NB4 (cell line): ENCODE measurements at places on chromosomes 2 and 18.

GRCh38 chr2:122096761-122097160 is 341.3 kb downstream of the TSN start:
- DNase-seq = no peak

- DNase-seq = peak; percentile 73
These were observed 186.2 kb upstream of the GCFC2 start for GRCh38 chr2:75896779-75897366.

- DNase-seq = no peak
These were observed 78.9 kb upstream of the CCDC68 start for GRCh38 chr18:55038162-55038561.

- no peak for DNase-seq
These were observed 37.2 kb upstream of the SLC35G4 start for GRCh38 chr18:11572201-11572600.

GRCh38 chr2:88709181-88709631 is 17.7 kb downstream of the RPIA start:
- no peak for DNase-seq

DNA sequence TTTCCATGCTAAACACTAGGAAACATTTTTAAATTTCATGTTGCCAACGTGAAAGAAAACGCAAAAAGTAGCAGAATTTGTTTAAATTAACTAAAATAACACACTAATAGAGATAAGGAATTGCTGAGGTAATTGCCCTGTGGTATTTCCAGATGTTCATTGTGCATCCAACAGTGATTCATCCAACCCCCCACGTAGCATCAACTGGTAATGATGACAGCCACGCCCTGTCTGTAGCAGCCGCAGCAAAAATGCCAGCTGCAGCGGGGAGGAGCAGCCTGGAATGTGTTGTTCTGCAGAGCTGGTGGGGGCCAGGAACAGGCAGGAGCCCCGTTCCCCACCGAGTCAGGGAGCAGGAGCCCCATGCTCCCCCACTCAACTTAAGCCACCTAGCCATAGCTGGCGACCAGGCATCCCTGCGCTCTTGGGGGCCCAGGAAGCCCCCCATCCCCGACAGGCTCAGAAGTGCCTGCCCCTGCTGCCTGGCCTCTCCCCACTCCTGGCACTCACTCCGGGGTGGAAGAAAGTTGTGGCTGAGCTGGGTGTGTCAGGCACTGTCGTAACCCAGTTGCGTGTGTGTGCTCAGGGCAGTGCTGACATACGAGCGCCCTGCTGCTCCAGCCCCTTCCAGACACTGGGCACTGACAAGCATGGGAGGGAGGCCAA is 695.1 kb upstream of the ACVR2A start:
- no peak for DNase-seq

- no peak for DNase-seq
These were observed 99.0 kb downstream of the CPS1 start for GRCh38 chr2:210655229-210655975.

- no peak for DNase-seq
These were observed 138.8 kb downstream of the CNTNAP5 start for GRCh38 chr2:124163840-124164239.

DNA sequence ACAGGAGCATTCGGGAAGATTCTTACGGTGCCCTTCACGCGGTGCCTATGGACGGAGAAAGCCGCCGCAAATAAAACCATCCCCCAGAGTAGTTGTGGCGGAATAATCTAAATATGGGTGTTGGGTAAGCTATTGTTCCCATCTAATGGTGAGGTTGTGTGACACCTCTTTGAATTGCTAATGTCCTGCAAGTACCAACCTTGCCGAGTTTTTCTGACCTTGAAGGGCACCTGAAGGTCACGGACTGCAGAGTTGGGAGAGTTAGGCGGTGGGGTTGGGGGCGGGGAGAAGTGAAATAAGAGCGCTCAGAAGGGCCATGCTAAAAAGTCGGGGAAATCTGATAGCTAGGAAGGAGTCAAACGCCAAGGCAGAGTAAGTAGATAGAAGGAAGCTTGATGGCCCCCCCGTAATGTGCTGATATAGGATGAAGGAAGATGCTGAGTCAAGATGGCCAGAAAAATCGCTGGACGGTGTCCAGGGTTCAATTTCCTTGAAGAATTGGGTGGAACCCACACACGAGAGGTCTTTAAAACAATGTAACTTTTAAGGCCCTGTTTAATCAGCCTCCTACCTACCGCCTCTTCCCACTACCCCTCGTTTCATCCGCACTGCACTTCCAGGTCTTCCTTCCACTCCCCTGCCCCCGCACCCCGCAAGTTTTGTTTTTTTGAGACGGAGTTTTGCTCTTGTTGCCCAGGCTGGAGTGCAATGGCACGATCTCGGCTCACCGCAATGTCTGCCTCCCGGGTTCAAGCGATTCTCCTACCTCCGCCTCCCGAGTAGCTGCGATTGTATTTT is 600 bp downstream of the KATNAL2 start:
- peak; percentile 50 for DNase-seq

DNA sequence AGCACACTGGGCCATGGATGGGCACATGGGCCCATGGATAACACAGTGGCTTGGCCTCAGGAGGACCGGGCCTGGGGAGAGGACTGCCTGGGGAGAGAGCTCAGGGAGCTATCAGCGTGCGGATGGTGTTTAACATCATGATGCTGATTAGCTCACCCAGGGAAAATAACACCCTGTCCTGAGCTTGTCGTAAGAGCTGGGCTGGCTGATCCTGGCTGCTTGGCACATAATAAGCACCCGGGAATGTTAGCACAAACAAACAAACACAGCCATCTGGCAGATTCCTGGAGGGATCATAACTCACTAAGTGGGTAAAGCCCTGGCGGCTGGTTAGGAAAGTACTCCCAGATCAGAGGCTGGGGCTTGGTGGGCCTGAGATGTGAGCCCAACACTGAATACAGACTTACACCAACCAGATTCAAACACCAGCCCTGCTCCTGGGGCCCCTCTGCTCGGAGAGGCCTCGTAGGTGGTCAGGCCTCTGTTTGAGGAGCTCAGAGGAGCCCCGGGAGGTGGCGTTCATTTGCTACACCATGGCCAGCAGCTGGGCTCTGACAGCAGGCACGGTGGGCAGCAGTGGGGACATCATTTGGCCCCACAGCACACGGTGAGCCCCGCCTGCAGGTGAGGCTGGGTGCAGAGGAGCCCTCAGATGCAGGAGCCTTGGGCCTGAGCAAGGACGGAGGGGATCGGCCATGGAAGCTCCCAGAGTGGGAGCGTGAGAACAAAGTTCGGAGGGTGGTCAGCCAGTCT is 193.4 kb upstream of the HDAC4 start:
- no peak for DNase-seq

DNA sequence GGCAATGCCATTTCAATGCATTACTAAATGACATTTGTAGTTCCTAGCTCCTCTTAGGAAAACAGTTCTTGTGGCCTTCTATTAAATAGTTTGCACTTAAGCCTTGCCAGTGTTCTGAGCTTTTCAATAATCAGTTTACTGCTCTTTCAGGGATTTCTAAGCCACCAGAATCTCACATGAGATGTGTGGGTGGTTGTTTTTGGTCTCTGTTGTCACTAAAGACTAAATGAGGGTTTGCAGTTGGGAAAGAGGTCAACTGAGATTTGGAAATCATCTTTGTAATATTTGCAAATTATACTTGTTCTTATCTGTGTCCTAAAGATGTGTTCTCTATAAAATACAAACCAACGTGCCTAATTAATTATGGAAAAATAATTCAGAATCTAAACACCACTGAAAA is 45.3 kb downstream of the HADHB start:
- DNase-seq = no peak

- no peak for DNase-seq
These were observed 25.6 kb downstream of the FAP start for GRCh38 chr2:162217598-162217997.

- no peak for DNase-seq
These were observed 194.5 kb upstream of the SIX3 start for GRCh38 chr2:44746856-44747615.

DNA sequence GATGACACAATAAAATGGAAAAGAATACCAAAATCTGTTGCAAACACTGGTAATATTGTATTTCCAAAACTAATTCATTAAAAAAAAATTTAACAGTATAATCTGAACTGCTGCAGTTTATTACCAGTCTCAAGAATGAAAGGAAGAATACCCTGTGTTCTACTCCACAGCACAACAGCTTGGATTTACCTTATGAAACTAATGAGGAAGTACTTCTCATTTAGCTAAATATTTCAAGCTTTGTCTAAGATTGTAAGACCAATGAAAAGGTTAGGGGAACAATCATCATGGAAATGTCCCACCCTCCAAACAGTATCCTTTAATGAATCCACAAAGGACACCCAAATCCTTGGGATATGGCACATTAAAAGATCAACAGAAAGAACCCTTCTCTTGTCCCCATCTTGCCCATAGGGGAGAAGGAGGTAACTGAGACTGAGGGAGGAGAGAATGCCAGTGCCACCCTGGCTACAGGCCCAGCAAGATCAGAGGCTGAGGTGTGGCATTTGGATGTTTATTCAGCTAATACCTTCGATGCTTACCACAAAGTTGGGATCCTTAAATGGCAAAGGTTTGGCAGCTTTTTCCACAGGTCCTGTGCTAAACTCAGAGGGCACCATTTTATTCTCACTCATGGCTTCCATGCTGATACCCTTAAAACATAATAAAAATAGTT is 17.7 kb downstream of the INO80C start:
- no peak for DNase-seq

DNA sequence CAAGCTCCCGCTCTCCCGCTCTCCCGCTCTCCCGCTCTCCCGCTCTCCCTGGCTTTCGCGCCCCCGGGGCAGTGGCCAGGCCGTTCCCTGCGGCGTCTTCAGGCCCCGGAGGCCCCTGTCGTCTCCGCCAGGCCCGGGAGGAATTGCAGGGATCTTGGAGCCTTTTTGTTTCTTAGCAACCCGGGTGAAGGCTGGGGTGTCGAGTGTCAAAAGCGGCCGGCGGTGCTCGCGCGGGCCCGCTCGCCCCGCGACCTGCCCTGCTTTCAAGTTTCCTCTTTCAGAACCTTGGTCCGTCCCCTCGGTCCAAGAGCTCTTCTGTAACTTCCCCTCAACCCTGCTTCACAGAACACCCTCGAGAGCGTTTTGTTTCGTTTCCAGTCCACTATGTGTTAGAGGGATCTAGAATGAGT is 1.4 kb downstream of the RNF138 start:
- DNase-seq = peak; percentile 65

DNA sequence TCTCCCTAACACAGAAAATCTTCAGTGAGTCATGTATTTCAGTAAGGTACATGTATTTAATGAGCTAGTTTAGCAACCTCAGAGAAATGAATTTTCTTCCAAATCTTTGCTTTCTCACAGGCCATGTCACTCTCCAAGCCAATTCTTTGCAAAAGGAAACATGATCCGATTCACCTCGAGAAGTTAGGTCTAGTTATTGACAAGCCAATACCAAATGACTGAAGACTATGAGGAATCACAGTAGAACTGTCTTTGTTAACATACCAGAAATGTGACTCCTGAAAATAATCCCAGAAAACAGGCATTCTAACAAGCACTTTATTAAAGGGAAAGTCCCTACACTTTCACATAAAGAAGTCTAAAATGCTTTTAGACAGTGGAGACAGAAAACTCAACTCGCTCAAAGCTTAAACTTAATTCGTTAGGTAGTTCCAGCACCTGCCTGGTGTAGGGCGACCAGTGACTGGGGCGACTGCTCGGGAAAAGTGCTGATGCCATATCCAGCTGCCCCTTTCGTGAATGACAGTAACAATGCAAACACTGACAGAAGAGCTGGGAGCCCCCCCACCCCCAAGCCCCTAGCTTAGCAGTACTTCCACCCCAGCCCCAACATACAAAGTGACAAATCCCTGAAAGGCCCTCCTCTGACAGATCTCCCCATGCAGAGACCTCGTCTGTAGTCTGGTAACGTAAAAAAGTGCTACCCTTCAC is 1.8 kb downstream of the MEMO1 start:
- DNase-seq = peak; percentile 37

DNA sequence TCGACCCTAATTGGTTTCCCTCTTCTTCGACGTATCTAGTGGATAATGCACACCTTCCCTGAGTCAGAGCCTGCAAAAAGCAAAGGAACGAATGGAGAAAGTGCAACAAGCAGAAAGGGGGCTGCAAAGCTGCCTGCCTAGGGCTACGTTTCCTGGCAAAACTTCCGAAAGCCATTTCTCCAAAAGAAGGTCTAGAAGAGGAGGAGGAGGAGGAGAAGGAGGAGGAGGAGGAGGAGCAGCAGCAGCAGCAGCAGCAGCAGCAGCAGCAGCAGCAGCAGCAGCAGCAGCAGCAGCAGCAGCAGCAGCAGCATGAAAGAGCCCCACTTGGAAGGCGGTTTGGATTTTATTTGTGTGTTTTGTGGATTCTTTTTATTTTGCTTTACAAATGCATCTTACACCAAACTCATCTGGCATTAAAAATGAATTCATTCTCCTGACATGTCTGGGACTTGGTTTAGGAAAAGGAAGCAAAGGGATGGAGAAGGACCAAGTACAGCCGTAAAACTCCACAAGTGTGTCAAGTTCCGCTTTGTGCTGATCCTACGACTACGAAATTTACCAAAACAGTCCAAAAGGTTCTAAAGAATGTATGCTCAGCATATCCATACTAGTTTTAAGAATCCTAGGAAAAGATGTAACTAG is 2.0 kb downstream of the TCF4 start:
- DNase-seq = no peak

DNA sequence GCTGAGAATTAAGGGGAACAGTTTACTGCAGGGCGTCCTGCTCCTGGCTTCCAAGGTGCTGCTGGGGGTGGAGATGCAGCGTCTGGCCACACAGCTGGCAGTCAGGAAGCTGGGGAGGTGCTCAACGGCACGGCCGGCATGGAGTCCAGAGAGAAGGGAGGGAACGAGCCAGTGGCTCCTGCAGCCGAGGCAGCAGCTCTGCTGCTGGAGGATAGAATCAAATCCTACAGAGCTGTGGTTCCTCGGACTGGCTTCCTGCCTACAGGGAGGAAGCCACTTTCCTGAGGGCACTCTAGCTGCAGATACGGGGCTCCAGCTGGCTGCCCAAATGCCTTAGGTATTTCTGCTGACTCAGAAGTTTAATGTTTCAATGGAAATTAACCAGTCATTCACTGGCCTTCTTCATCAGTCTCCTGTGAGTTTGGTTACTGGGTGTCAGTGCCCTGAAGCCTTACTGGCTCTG is 266.3 kb downstream of the TWIST2 start:
- peak; percentile 78 for DNase-seq

GRCh38 chr18:51195451-51196117 is 1.9 kb downstream of the MEX3C start:
- peak; percentile 61 for DNase-seq

DNA sequence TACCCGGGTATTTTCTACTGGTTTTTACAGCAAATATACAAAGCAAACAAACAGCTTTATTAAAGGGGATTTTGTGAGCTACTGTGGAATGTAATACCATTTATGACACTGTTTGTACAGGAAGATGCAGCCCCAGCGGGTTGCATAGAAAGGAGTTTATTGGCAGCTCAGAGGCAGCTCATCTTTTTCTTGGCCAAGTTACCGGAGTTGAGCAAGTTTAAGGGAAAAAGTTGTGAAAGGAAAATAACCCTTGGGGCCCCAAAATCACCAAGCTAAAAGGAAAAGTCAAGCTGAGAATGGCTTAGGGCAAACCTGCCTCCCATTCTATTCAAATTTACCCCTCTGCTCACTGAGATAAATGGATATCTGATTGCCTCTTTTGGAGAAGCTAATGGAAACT is 60.8 kb downstream of the MOB4 start:
- no peak for DNase-seq
